ENCODE measurements at places on chromosomes 3 and 15.

- DNase-seq = no peak
Measured at GRCh38 chr15:23403550-23403949, 43.5 kb downstream of the GOLGA6L2 start.

- DNase-seq = no peak
Measured at GRCh38 chr15:54559405-54560069, 581.3 kb downstream of the UNC13C start.

GRCh38 chr15:101428758-101429157 lies 60.7 kb downstream of the PCSK6 start:
- DNase-seq = no peak

- DNase-seq = no peak
Measured at GRCh38 chr3:171088496-171088895, 62.0 kb upstream of the SLC2A2 start.

- no peak for DNase-seq
Measured at GRCh38 chr3:31465999-31466398, 66.7 kb upstream of the STT3B start.

- DNase-seq = peak; percentile 94
Measured at GRCh38 chr15:57323806-57324589, 52.3 kb upstream of the CGNL1 start.

DNA sequence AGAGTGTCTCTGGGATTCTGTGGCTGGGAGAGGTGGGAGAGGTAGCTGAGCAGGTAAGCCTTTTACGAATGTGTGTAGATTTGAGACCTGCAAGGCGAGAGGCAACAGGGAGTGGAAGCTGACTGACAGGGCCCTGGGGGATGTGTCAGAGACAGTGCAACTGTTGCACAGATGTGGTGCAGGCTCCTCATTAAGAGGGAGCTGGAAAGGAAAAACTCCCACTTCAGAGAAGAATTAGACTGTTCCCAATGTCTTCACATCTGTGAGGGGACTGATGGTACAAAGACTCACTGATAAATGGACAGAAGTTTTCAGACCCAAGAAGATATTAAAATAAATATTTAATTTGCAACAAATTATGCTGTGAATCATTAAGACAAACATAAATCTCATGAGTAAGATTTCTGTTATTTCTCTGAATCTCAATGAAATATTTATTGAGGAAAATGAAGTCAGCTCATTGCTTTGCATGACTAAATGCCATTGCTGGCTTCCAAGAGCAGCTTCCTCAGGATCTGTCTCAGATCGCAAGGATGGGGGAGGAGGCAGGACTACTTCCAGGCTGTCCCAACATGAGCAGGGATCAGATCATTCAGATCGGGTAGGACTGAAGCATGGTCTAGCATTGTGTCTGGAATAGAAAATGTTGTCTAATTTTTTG lies 127.3 kb upstream of the ROPN1 start:
- DNase-seq = no peak

GRCh38 chr3:6601374-6601773 lies 259.5 kb upstream of the GRM7 start:
- DNase-seq = no peak

- no peak for DNase-seq
Measured at GRCh38 chr15:101393172-101393571, 96.3 kb downstream of the PCSK6 start.

GRCh38 chr3:52405601-52406110 lies 39.2 kb downstream of the SEMA3G start:
- no peak for DNase-seq

DNA sequence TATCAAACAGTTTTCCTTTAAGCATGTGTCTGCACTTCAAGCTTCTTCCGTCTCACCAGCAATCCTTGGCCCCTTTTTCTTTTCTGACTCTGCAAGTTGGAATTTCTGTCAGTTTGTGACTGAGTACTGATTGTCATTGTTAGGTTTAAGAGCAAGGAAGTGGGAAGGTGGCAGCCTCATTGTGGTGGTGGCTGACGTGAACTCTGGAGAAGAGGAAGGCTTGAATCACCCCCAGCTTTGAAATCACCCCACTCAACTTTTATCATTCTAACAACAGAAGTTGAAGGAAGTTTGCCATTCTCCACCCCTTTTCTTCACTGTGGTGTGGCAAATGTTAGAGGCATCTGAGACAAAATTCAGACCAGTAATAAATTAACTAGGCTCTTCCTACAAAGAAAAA lies 231.6 kb upstream of the AGTR1 start:
- DNase-seq = no peak

Data from Caki2 (cell line).